ENCODE measurements at places on chromosomes 5 and 9.

GRCh38 chr9:113535756-113536155, 72.2 kb downstream of the RGS3 start:
- no peak for DNase-seq

DNA sequence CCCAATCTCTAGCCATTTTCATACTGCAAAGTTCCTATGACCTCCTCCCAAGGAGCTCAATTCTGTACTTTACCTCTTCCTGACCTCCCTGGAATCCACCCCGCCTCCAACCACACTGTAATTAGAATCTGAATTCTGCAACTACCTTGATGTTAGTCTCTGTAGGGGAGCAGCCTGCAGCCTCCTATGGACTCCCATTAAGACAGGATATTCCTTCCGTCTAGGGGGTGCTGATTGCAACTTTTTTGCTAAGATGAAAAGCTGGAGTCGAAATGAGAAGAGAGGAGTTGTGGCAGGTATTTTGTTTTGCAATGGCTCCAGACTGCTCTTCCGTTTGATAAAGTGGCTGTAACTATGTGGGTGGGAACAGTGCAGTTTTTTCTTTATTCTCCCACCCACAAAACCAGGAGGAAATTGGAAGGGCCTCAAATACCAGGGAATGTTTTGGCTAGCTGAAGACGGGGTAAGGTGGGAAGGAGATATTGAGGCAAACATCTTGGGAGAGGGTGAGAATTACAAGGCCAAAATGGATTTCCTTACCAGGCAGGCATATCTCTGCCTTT, 23.8 kb downstream of the ANXA2R start:
- DNase-seq, result no peak

- no peak for DNase-seq
These were observed 1.1 kb downstream of the RPS23 start for GRCh38 chr5:82276800-82277612.

- no peak for DNase-seq
These were observed 293.4 kb downstream of the EDIL3 start for GRCh38 chr5:84091127-84091799.

GRCh38 chr9:83060556-83060955, 2.4 kb downstream of the RASEF start:
- no peak for DNase-seq

GRCh38 chr9:28197653-28198052, 624.4 kb upstream of the C9orf72 start:
- DNase-seq, result no peak

GRCh38 chr5:107184871-107185270, 485.9 kb downstream of the EFNA5 start:
- DNase-seq, result no peak

DNA sequence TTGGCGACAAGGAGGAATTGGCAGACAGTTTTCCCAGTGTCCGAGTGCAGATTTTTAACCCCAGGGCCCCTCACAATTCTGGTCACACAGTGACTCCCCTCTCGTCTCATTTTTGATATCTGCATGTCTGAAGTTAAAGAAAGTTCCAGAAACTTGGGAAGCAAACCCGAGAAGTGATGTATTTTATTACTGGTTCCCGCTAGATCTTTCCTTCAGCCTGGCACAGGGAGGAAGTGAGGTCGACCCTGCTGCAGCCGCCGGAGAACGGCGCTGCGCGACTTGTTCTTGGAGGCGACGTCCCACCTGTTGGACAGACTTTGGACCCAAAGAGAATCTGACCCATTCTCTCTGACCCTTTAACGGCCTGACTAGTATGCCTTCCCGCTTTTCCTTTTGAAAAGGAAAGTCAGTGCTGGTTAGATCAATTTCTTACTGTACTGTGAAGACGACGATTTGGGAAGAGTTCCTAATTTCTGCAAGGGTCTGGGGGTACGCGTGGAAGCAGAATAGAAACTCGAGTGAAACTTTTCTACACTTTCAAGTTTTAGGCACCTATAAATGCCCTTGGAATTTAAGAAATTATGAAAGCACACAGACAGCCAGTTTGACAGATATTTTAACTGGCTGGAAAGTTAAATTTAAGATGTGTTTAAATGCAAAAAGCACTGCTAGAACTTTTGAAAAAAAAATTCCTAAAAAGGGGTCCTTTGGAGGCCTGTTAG, 744 bp downstream of the OTULIN start:
- no peak for DNase-seq

DNA sequence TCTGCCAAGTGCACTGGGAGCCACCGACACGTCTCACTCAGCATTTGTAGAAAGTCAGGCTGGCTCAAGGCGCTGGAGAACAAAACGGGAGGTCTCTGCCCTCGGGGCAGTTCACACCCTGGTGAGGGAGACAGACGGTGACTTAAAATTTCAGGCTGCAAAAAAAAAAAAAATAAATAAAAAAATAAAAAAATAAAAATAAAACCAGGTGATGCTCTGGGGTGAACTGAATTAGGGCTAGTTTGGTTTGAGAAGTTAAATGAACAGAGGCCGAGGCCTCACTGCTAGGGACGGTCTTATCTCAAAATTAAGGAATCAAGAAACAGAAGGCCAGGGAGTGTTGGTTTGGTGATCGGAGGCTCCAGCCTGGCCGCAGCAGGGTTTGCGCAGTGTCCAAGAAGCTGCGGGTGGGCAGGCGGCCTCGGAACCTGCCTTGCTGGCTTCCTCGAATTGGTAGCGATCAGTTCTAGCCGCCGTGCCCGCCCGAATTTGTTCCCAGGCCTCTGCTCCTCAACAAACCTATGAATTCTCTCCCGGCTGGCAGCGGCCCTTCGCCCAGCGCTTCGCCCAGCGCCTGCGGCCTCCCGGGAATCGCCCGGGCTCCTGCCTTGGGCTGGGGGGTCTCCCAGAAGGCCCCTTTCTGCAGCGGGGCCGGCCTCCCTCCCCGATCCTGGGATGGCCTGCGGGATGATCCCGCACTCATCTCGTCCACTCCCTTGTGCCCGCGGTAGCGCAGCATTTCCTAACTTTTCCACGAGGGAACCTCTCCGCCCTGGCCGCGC, 1.5 kb downstream of the NKX2-5 start:
- DNase-seq, result no peak

DNA sequence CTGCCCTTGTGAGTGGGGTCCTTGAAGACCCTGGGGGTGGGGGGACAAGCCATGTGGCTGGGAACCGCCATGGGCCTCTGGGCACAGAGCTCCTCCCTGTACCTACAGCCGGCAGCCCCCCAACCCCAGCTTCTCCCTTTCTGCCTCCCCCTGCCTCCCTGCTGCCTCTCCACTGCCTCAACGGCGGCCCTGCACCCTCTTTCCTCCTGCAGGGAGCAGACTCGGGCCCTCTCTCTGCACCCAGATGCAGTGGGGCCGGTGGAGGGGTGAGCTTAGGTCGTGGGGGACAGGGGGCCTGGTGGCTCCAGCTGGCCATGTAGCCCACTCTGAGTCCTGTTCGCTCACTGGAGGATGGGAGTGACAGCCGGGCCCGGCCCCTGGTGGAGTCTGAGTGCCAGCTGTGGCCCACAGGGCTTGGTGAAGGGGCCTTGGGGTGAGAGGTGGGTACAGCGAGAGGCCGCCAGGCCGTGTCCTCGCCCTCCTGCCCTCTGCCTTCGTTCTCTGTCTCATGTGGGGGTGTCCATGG, 139.3 kb upstream of the COL5A1 start:
- DNase-seq, result no peak

DNA sequence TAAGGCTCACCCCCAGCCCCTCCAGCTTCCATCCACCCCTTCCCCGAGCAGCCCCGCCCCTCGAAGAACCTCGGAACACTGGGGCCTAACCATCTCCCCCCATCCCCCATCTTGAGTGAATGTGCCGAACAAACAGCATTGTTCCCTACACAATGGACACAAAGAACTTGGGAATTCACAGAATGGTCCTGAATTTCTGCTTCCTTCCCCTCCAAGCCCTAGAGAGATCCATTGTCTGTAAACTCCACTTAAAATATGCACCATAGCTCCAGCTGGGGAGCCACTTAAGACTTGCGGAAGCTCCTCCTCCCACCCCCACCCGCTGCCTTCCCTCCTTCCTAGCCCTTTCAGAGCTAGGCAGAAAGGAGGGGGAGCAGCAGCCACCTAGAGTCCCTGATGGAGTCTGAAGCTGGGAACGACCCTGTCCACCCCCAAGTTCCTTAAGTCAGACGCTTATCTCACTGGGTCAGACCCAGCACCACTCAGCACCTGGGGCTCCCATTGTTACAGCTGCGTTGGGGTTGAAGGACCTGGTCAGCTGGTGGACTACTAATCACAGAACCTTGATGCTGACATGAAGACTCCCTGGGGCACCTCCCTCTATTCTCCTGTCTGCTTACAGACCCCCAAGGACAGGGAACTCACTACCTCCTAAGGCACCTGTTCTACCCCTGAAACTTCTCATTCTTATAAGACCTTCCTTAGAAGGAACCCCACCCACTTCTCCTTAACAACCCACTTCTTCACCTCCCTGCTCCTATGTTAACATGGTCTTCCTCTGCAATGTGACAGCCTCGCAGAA, 61.4 kb downstream of the PCDH1 start:
- DNase-seq, result no peak

DNA sequence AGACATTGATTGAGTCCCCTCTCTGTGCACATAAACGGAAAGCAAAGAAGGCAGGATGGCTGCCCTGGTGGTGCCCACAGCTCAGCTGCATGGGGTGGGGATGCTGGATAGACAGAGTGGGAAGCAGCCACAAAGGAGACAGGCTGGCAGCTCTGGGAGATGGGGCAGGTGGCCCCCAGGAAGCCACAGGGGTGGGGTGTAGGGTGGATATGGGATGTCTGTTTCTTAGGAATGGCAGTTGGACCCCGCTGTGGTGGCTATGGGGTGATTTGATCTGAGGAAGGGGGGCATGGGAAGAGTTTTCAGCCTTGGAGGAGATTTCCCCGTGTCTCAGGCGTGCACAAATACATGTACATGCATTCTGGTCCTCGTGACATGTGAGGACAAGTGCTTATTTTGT, 50.2 kb upstream of the VDAC1 start:
- DNase-seq, result no peak

GRCh38 chr9:101977614-101978210, 239.3 kb upstream of the GRIN3A start:
- DNase-seq, result no peak

GRCh38 chr5:143114481-143114880, 289.0 kb downstream of the NR3C1 start:
- no peak for DNase-seq

DNA sequence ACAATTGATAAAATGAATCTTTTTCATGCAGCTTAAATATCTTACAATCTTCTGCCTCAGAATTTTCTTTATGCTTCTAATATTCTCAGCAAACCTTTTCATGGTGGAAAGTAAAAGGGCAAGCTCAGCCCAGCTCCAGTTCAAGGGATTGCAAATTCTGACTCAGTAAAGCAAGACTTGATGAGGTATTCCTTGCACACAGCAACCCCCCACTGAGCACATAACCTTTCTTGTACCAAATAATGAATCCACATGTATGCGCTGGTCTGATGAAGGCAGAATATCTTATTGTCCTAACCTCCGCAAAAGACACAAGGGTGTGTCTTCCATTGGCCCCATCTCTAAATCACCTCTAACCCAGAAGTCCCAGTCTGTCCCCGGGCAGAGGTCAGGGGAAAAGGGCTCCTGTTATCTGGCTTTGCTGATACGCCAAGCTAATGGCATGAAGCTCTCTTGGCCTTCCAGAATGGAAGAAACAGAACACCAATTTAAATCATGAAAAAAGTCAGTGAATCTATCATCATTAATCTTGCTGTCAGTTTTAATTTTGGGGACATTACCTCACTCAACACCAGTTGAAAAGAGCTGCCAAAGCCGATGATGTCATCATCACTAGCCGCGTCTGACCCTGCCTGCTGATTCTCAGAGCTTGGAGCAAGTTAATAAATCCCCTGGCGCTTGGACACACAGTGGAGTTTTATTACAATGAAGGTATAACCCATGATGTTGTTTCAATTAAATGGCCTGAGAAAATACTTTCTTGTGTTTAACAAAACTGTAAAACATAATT, 592.5 kb upstream of the CLINT1 start:
- DNase-seq, result no peak

GRCh38 chr5:129679671-129680070, 68.2 kb upstream of the MINAR2 start:
- no peak for DNase-seq
